Body of pancreas (tissue), 4 donors: ENCODE measurements at places on chromosomes 3 and 15. TPM values are rescaled to one million over a fixed set of nuclear protein-coding genes. Genes with fewer than 3 reads are reported as not detected.

PYGO1 gene
- 2.6 TPM for total RNA-seq

DNA sequence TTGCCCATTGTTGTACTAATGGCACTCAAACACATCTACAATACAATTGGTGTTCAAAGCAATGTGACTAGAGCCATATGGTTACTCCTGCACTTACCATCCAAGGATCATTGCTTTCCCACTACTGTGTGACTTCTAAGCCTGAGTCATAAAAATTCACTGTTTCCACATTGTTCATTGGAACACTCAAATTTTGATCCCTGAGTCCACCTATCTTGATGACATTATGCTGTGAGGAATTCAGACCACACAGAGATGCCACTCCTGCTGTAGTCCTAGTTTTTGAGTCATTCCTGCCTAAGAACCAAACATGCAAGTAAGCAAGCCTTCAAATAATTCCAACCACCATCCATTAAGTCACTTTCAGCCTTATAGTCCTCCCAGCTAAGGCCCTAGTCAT is 176.2 kb downstream of the EFHB start:
- no peak for DNase-seq

- no peak for DNase-seq
Measured at GRCh38 chr3:16205156-16205870, 30.8 kb downstream of the GALNT15 start.

GRCh38 chr3:152235709-152236298 is 32.9 kb upstream of the MBNL1 start:
- DNase-seq, result no peak
